ENCODE measurements at places on chromosomes 1 and 21.

DNA sequence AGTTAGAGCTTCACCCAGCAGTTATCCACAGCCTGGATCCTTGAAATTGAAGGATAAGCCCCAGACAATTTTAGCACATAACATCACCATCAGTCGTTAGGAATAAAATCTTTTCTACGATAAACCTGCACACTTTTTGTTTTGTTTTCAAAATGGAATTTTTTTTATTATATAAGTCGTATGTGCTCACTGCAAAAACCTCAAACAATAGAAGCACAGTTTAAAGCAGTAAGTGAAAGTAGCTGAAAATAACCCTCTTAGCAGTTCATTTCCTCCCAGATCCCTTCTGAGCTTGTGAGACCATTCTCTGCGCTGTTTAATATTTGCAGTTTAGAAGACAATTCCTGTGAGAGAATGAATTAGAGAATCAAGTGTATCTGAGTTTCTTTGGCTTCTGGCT is 38.3 kb downstream of the ELK4 start:
- no peak for DNase-seq

GRCh38 chr21:31253684-31254083 is 90.4 kb downstream of the TIAM1 start:
- peak; percentile 80 for DNase-seq

GRCh38 chr1:163772246-163772645 is 450.5 kb downstream of the NUF2 start:
- DNase-seq, result no peak

DNA sequence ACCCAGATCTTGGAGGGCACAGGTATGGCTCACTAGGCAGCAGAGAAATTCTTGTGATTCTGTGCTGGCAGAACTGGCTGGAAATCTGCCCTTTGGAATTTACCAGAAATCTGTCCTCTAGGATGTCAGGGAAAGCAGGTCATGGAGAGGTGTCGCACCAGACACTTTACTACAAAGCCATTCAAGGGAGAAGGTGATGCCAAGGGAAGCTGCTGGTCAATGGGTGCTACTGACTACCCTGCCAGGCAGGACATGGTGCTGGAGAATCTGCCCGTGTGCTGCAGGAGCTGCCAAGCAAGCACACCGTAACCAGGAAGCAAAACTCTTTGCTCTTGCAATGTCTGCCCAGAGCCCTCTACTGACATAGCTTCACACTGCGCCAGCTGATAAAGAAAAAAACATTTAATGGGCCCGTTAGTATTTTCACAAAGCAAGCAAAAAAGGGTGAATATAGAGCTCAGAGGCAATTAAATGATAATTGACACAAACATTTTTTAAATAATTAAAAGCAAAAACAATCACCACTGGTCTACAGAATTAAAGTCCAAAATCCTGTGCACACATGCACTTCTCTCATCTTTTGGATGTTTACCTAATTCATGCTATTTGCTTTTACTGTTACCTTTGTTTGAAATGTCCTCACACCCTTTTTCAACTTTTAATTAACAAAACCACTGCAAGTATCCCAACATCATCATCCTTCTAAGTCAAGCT is 7.2 kb upstream of the FBXO28 start:
- DNase-seq, result no peak

DNA sequence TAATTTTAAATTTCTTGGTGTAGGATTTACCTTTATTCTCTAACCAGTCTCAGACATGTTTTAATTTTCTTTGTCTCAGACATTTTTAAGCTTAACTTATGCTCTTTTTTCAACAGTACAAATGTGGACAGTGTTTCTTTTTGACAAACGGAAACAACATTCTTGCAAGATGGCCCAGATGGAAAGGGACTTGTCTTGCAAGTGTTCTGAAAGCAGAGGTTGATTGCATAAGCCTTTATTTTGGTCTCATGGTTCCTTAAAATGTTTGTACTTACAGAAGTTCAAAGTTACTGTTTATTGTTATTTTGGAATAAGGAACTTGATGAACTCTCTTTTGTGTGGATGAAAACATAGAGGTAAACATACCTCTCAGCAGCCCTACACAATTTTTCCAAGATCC is 22.9 kb downstream of the SMAP2 start:
- no peak for DNase-seq

DNA sequence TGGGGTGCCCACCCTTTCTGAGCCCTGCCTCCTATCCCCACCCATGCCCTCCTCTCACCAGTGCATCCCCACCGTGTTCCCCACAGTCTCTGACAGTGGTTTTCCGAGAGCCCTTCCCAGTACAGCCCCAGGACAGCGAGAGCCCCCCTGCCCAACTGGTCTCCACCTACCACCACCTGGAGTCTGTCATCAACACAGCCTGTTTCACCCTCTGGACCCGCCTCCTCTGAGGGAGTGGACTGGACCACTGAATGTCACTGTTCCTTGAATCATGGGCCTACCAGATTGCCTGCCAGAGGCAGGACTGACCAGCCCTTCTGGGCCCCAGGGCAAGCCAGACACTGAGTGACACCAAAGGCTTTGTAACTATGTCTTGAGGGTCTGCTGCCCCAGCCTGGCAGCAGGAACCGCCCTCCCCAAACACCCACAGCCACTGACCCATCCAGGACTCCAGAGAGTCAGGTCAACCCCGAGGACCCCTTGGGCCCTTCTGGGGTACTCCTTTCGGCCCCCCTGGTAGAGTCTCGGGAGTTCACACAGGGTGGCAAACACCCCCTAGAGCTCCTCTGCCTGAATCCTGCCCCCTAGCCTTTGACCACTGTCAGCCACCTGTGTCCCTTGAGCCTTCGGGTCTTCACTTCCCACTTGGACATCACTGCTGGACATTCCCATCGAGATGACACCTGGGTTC is 3.3 kb downstream of the HYI start:
- no peak for DNase-seq

DNA sequence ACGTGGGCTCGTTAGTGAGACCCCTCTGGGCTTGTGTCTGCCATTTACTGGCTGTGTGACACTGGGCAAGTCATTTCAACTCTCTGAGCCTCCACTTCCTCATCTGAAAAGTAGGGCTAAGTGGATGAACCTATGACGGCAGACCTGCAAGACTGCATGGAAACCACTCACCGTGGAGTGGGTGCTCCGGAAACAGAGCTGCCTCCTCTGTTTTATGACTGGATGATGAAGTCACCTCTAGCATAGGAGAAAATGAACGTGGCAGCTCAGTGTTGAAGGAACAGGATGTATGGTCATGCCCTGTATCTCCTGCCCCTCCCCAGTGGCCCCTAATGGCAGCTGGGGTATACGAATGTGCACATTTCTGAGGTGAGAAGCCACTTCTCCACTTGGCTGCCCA is 40.5 kb downstream of the STPG1 start:
- DNase-seq, result no peak

DNA sequence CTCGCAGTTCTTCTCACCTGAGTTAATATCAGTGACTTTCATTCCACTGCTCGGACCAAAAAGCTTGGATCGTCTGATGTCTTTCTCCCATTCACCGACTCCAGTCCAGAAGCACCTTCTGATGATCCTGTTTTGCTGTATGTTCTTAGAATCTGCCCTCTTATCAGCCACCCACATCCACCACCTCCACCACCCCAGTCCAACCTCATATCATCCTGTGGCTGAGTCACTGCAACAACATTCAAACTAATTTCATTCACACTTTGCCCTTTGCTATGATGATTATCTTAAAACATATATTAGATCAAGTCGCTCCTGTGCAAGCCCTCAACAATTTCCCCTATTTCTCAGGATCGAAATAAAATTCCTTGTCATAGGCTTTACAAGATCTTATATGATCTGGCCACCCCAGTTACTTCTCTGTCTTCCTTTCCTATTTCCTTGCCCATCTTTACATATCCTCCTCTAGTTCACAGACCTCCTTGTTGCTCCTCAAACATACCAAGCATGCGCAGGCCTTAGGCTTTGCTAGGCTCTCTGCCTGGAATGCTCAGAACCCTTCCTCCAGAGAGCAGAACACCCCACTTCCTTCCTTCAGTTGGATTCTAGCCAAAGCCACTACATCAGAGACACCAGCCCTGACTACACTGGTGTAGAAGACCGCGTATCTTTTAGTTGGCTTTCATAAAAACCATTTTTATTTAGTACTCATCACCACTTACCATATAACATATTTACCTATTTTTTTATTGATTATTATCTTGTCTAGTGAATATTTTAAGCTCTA is 335.7 kb upstream of the GREM2 start:
- DNase-seq, result no peak

- DNase-seq, result no peak
These were observed 15.2 kb downstream of the EPHX1 start for GRCh38 chr1:225825078-225825477.

DNA sequence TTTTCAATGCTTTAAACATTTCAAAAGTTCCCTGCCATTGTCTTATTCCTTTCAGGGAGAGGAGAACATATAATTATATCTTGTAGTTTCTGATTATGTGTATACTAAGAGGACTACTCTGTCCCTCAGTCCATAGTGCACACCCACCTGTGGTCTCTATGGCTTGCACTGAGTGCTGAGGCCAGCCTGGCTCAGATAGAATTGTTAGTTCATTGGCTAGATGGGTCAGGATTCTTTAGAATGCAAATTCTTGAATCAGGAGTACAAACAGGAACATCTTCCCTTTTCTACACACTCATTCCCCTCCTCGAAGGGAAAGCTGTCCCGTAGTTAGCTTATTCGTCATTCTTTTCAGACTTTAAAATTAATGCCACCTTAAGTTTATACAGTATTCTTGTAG is 8.2 kb downstream of the BACH1 start:
- DNase-seq, result no peak

GRCh38 chr1:232658386-232658785 is 28.5 kb upstream of the SIPA1L2 start:
- no peak for DNase-seq

DNA sequence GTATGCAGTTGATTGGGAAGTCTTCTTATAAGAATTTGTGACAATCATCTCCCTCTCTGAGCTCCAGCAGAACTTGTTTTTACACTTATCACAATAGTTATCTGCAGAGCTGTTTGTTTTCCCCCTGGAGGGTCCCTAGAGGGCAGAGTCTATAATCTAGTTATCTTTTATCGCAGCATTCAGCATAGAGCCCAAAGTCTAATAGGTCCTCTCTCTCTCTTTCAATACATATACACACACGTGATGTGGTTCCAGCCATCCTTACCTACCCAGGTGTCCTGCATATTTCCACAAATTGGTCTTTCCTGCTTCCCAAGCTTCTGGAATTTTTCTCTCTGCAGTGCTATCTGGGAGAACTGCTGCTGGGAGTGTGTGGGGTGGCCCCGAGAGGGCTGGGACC is 229.6 kb upstream of the KIAA0040 start:
- no peak for DNase-seq

DNA sequence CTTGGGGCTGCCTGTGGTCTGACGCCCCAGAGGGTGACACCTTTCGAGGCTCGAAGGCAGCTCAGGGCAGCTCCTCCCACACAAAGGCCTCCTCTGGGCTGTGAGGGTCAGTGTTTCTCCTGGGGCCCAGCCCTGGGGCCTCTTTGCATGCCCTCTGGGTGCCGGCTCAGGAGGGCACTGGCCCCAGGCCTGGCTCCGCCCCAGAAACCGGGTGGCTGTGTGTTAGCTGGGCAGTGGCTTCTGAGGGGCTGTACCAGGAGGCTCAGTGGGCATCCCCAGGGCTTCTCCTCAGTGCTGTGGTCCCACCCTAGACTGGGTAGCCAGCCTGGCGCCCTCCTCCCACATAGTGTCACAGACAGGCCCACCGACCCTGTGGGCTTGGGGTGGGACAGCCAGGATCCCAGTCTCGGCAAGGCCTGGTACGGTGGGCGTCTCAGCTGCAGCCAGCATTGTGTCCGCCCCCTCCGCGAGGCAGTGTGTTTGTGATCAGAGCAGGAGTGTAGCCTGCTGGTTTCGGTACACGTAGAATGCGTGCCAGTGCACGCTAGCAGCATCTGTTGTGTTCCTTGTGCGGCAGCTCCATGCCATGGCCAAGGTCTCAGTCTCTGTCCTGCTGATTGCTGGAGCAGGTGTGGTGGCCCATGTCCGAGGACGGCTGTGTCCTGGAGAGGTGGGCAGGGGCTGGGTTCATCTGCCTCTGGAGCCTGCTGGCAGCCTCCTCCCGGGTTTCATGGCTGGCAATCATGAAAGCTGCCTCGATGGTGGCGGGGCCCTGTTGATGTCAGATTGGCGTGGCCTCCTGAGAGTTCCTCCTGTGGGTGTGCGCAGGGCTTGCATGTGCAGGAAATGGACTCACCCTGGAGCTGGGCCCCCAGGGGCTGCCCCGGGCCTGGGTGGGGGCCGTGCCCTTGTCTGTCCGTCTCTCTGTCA is 28.0 kb downstream of the RRP1 start:
- no peak for DNase-seq

- peak; percentile 66 for DNase-seq
These were observed 89.4 kb downstream of the SDCCAG8 start for GRCh38 chr1:243345205-243345604.

DNA sequence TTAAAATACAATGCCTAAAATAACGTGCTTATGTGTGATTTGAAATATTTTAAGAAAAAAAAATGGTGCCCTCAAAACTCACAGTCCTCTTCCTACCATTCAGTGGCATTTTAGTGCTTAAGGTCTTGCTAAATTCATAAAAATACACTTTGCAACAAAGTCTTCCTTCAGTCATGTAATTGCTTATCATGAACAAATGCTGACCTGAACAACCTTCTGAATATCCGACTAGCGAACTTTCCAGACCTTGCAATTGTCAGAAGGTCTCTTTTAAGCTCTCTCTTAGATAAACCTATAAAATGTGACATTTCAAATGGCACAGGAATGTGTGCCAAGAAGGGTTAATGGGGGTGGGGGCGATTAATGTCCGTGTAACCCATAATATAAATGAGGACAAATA is 858 bp downstream of the BRINP3 start:
- DNase-seq, result no peak

- DNase-seq, result no peak
These were observed 13.5 kb upstream of the BGLAP start for GRCh38 chr1:156228501-156228900.

- no peak for DNase-seq
These were observed 19.4 kb upstream of the CADM3 start for GRCh38 chr1:159152031-159152430.

DNA sequence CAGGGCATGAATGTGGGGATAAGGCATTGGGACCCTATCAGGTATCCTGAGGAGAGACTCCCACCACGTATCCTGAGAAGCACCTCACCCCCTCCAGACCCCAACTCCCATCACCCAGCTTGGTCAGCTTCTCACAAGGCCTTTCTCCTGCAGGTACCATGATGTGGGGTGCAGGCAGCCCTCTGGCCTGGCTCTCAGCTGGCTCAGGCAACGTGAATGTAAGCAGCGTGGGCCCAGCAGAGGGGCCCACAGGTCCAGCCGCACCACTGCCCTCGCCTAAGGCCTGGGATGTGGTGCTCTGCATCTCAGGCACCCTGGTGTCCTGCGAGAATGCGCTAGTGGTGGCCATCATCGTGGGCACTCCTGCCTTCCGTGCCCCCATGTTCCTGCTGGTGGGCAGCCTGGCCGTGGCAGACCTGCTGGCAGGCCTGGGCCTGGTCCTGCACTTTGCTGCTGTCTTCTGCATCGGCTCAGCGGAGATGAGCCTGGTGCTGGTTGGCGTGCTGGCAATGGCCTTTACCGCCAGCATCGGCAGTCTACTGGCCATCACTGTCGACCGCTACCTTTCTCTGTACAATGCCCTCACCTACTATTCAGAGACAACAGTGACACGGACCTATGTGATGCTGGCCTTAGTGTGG is 1.3 kb downstream of the GPR3 start:
- no peak for DNase-seq

All from cerebellar nuclear complex (tissue), 1 donor.